ENCODE measurements at places on chromosomes 6 and 20.

DNA sequence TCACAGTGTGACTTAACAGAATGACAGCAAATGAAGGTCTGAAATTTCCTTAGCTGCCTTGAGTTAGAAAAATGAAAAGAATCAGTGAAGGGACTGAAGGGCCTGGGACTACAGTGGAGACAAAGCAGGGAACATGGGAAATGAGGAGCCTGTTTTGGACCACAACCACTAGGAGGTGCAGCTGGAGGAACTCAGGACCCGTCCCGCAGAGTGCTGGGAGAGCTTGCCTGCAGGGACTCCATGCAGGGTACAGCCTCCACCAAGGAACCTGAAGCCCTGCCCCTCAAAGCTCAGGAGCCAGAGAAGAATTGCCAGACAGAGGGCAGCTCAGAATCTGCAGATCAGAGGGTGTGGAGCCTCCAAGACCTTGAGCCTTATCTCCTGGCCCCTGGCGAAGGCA, 50.7 kb downstream of the LRFN2 start:
- no peak for DNase-seq

GRCh38 chr6:31806470-31807272, at the start of gene LSM2:
Gene LSM2, minus strand, starts transcription at chr6:31806966. Its CDS starts 209 bp downstream, at chr6:31806757.
- DNase-seq = peak; percentile 97

DNA sequence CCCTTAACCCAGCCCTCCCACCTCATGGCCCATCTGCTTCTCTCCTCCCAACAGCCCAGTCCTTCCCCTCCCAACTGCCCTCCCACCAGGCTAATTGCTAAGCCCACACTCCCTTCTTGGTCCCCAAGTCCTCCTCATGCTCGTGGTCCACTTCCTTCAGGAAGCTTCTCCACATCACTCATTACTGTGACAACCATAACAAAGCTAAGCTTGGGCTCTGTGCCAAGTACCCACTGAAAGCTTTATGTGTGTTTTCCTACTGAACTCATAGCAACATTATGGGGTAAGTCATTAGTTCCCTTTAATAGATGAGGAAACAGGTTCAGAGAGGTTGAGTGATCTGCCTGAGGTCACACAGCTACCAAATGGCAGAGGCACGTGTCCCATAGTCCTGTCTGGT, 16.2 kb downstream of the FRS3 start:
- no peak for DNase-seq

DNA sequence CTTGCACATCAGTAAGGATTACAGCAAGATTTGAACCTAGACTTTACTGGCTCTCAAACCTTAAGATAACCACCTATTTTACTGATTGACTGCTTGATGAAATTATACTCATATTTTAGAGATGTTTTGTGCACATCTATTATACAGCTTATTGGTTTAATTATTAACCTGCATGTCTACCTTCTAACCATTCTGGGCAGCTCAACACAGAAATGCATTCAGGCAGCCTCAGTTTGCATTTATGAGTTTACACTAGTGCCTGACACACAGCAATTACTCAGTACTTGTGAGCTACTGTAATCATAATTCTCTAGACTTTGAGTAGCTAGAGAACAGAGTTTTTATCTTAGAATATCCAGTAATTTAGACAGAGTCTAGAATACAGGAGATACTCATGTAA, 273.9 kb upstream of the THEMIS start:
- no peak for DNase-seq

GRCh38 chr6:25895771-25896170, 21.7 kb upstream of the SLC17A3 start:
- no peak for DNase-seq

GRCh38 chr20:61448386-61448785, 196.3 kb downstream of the CDH4 start:
- no peak for DNase-seq

GRCh38 chr20:32695089-32695488, 21.3 kb upstream of the C20orf203 start:
- no peak for DNase-seq

DNA sequence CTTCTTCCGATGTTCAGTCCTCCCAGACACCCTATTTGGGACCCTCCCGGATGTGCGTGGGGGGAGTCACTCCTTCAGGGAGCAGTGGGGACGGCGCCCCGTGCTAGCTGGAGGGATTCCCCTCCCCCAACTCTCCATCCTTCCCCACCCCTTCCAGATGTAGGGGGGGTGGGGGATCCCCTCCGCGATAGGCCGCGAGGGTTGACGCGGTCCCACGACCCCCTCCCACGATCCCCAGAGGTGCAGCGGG, 548 bp downstream of the GNL1 start:
- DNase-seq = no peak

GRCh38 chr6:166318227-166318626, 10.0 kb upstream of the PRR18 start:
- DNase-seq = no peak

DNA sequence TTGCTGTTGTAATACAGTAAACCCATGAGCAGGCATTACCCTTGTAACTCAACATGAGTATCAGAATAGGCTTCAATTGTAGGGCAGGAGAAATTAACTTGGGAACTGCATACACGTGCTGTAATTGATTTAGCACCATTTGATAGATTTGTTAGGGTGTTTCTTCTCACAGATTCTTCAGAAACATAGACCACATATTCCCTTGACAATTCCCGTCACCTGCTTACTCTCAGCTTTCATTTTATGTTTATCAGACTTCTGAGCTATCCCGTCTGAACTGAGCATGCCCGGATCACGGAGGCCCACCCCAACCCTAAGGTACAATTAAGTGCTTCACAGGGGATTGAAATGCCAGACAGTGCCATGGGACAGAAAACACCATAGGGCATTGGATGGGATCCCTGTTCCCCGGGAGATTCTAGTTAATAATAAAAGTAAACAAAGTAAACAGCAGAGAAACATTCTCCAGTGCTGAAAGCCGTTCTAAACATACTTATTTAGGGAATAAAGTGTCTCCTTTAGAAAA, 179.7 kb downstream of the PHACTR1 start:
- no peak for DNase-seq

- no peak for DNase-seq
Measured at GRCh38 chr20:46828471-46828870, 66.2 kb upstream of the EYA2 start.

DNA sequence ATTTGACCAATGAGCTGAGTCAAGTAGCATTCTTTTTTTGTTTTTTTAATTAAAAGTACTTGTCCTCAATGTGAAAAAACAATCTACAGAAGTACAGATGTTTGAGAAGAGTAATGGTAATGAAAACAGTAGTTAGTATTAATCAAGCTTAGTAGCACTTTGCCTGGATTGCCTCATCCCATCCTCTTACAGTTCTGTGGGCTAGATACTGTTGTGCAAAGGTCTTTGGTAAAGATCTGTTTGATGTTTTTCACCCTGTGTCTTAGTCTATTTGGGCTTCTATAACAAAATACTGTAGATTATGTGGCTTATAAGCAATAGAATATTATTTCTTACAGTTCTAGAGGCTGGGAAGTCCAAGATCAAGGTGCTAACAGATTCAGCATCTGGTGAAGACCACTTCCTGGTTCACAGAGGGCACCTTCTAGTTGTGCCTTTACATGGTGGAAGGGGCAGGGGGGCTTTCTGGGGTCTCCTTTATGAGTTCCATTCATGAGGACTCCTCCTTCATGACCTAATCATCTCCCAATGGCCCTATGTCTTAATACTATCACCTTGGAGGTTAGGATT, 84.3 kb downstream of the SHLD1 start:
- no peak for DNase-seq

- DNase-seq = no peak
Measured at GRCh38 chr6:12026833-12027232, 14.7 kb downstream of the HIVEP1 start.

GRCh38 chr6:35173044-35173426, 31.9 kb upstream of the TCP11 start:
- DNase-seq = no peak

DNA sequence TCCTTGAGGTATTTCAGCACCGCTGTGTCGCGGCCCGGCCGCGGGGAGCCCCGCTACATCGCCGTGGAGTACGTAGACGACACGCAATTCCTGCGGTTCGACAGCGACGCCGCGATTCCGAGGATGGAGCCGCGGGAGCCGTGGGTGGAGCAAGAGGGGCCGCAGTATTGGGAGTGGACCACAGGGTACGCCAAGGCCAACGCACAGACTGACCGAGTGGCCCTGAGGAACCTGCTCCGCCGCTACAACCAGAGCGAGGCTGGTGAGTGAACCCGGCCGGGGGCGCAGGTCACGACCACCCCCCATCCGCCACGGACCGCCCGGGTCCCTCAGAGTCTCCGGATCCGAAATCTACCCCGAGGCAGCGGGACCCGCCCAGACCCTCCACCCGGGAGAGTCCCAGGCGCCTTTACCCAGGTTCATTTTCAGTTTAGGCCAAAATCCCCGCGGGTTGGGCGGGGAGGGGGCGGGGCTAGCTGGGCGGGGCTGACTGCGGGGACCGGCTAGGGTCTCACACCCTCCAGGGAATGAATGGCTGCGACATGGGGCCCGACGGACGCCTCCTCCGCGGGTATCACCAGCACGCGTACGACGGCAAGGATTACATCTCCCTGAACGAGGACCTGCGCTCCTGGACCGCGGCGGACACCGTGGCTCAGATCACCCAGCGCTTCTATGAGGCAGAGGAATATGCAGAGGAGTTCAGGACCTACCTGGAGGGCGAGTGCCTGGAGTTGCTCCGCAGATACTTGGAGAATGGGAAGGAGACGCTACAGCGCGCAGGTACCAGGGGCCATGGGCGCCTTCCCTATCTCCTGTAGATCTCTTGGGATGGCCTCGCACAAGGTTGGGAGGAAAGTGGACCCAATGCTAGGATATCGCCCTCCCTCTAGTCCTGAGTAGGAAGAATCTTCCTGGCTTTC, 693 bp downstream of the HLA-F start:
- DNase-seq = peak; percentile 81

DNA sequence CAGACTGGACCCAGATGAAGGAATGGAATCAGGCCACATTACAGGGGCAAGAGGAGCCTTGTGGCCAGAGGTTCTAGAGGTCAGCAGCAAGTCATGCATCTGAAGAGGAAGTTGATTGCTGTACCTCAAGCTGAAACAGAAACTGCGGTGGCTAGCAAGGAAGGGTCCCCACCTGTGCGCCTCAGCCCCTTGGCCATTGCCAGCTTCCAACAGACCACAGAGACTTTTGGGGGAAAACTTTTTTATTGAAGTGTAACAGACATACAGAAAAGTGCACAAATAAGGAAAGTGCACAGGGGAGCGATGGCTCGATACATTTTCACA, 26.8 kb upstream of the SLC9A8 start:
- DNase-seq = no peak

DNA sequence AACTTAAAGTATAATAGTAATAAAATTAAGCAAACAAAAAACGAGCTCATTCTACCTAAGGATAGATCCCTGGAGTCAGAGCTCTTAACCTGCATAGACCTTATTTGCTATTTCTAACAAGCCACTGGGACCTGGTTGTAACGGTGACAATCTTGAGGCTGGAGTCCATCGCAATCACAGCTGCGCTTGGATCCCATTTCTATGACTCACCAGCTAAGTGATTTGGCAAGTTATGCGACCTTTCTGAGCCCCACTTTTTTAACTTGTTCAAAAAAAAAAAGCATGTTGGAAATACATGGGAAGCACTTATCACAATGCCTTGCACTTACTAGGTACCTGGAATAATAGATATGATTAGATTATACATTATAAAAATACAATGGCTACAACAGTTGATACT, 389.5 kb upstream of the CDH4 start:
- DNase-seq = no peak

DNA sequence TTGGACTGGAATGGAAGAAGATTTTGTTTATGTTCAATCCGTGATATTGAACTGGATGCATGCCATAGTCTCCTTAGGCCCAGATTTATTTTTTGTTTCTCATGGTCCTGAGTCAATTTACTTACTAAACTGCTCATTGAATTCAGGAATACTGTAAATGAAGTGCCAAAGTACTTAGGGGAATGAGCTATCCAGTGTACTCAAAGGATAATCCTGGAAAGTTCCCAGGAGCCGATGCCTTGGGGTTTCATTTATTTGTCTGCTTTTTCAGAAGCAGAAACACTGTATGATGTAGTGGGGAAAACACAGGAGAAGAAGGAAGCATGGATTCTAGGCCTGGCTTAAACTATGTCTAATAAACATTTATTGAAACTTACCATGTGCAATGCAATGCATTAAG, 56.1 kb upstream of the THEMIS start:
- DNase-seq = no peak

- no peak for DNase-seq
Measured at GRCh38 chr6:41881506-41881905, 13.7 kb downstream of the USP49 start.

DNA sequence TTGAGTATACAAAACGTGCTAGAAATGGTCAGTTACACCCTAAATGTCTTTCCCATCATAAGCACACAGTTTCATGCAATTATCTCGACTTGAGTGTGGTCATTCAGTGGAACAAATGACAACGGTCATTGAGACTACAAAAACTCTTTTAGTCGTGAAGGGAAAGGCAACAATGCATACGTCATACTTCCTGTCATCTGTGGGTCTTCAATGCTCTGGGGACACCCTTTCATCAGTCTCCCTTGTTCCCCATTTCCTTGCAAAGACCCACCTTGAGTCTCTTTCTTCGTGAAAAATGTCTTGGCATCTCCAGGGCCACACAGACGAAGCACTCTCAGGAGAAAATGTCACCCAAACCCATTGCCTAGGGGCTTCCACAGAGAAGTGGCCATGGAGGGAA, 238.5 kb downstream of the GMPR start:
- no peak for DNase-seq

DNA sequence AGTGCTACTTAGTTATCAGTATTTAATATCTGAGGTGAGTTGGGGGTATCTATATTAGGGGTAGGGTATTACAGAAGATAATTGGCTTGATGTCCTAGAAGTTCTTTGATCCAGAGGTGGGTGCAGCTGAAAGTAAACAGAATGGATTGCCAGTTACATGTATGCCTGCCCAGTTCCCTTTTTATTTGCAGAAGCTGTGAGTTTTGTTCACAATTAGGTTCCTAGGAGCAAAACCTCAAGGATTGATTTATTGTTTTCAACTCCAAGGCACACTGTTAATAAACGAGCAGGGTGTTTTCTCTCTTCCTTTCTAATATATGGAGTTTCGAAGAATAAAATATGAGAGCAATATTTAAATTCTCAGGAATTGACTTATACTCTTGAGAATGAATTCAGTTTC, 129.0 kb downstream of the SULF2 start:
- no peak for DNase-seq

DNA sequence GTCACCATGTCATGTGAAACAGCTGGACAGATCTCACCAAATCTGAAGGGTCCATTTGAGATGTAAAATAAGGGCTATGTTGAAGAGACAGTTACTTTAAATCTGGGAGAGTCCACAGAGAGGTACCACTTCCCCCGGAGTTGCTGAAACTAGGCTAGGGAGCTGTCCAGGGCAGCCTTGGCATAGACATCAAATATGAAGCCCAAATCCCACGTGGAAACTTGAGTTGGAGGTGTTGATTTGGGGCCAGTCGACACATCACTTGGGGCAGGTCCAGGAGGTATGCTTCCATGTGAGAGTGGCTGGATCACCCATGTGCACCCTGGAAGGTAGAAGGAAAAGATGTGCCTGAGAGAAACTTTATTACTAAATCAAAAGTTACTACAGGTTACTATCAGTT, 12.0 kb upstream of the SERPINB9 start:
- no peak for DNase-seq

GRCh38 chr6:167108278-167108677, 14.6 kb upstream of the CCR6 start:
- no peak for DNase-seq
